Fibroblast of villous mesenchyme (primary cell): ENCODE measurements at places on chromosomes 3 and 15. TPM values are rescaled to one million over a fixed set of nuclear protein-coding genes. Genes with fewer than 3 reads are reported as not detected.
A peak's percentile ranks its signal among the peaks of the same experiment; 100 is the strongest.

SLC9C1 gene
- total RNA-seq, result under 0.01 TPM in 1 of 2 replicates, not detected in the other

DNA sequence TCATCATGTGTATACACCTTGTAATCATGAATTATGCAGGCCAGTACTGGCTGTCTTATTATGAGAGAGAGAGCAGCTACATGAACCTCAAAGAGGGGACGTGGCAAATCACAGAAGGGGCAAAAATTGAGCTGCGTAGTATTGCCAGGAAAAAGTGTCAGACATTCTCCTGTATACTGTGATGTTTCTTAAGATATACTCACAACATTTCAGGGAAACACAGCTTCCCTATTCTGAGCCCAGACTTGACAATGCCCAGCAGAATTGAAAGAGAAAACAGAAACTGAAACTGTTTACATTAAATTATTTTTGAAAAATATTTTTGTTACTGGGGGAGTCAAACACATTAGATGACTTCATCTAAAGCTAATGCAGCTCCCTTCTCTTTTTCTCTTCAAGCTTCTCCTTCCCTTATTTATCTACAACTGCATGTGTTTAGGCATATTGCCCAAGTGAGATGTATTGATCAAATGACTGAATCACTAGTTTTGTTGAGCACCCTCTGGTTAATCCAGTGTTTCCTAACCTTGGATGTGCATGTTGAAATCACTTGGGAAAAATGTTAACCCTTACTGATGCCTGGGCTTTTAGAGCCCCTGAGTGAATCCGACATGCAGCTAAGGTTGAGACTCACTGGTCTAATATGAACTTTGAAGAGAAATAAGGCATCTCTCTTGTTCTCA is 39.5 kb downstream of the CADPS start:
- peak; percentile 3 for DNase-seq

GRCh38 chr15:64841060-64841343 is 713 bp upstream of the PLEKHO2 start:
- DNase-seq, result no peak

DNA sequence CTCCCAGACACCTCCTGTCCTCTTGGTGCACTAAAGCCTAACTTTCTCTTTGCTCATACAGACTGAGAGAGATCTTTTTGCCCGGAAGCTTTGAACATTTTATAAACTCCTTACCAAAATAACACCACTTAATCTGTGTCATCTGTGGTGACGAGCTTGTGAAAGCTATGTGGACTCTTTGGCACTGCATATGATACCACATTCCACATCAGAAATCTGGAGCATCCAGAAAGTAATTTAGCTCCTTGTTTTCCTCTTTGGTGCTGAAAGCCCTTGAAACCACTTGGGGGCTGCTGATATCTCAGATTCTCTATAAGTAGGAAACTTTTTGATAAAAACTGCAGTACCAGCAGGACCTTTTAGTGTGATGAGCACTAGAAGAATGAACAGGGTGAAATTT is 128.3 kb downstream of the ALCAM start:
- peak; percentile 15 for DNase-seq

- DNase-seq, result peak; percentile 70
These were observed 710 bp upstream of the CLK3 start for GRCh38 chr15:74614744-74615507.

DNA sequence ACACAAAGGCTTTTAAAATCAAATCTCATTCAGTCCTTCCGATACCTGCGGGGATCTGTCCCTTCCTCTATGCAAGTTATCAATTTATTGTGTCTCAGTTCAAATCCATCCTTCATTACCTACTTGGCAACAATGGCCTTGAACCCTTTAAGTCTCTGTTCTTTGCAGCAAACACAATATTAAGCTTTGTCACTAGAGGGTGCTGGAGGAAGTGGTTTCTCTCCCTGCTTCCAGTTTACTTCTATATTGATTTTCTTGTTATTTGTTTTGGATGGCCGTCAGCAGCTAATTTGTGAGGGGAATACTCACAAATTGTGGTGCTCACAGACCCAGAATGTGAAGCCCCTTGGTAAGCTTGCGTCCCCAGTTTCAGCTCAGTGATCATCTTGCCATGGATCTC is 278.3 kb downstream of the FGF12 start:
- DNase-seq, result no peak

- DNase-seq, result peak; percentile 46
These were observed 24.9 kb downstream of the SIAH2 start for GRCh38 chr3:150737874-150738679.

LRRN1 gene
- total RNA-seq, result under 0.01 TPM in 2 replicates

DNA sequence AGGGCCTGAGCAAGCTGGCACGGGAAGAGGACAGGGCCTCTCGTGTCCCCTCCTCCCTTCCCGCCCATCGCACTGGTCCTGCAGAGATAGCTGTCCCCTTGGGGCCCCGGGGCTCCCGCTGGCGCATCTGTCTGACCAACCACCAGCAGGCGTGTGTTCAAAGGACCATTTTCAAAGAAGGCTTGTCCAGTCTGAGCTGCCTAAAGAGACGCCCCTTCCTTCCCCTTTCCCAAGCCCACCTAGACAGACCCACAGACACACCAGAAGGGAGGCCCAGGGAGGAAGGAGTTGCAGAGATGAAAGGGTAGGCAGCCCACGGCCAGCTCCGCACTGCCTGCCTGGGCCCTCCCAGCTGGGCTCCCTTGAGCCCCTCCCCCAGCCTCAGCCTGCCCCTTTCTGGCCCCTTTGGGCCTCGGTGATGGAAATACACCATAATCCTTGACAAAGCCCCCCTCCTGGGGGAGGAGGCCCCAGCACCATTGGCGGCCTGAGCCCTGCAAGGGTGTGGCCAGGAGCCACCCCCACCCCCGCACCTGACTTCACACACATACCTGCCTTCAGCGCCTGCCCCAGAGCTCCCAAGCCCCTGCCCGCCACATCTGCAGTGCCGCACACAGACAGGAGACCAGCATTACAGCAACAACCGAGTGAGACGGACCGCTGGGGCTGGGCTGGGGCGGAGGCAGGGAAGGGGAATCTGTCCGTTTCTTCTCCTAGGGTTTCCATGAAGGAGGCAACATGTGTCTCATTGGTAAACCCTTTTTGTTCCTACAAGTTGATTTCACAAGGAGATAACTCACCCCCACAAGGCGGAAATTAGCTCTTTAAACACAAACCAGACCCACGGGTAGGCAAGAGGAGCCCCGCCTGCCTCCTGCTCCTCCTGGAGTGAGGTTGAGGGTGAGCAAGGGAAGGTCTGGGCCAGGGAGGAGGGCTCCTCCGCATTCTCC is at the start of gene STRA6:
TSS of gene STRA6 (minus strand) at position 336 of the 950 bp plus-strand sequence. CDS start 520 bp downstream, outside the sequence.
- DNase-seq, result peak; percentile 95
